Left hindlimb (tissue), 1 donor: ENCODE measurements at places on chromosomes 12 and 14.

- DNase-seq, result no peak
These were observed 1245.6 kb upstream of the SEL1L start for GRCh38 chr14:82779301-82779700.

GRCh38 chr14:31430634-31431264, 10.4 kb upstream of the HEATR5A start:
- DNase-seq, result no peak

GRCh38 chr12:130849561-130850417, 10.7 kb upstream of the STX2 start:
- DNase-seq, result no peak

DNA sequence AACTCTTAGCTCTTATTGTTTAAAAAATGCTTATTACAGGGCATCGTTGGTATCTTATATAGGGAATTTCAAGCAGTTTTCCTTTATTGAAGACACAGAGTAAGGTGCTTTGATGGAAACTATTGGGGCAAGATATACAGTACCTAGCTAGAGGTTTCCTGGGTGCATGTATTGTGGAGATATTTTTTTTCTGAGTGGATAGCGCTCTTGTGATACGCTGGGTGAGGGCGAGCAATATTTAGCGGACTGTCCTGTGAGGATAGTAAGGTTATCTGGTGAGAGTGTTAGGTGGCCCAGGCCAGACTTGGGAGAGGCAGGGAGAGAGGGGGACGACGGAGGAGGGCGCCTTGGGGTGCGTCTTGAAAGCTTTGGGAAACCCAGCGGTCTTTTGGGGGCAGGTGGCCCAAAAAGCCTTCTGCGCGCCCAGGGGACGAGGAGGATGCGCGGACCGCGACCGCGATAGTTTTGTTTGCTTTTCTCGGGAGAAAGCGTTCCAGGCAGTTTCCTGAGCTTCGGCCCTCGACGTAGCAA, 596 bp upstream of the BICD1 start:
- DNase-seq, result no peak

DNA sequence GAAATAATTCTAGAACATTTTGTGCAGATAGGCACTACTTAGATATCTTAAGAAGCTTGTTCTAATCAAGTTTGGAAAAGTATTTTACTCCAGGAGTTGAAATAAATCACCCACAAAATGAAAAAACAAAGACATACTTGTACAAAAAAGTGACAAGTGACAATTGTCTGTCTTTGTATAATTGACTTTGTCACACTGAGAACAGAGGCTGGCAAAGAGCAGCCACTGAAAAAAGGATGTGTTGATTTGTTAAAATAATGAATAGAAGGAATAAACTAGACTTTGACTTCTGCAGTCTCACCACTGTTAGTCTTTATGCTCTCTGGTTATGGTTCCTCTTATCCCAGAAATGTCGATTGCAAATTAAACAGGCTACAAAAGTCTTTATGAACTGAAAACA, 77.6 kb downstream of the PTPRR start:
- DNase-seq, result no peak
